ENCODE measurements at places on chromosomes 4 and X.

GRCh38 chr4:183984566-183984965, 79.5 kb downstream of the STOX2 start:
- DNase-seq = no peak

GRCh38 chr4:56409511-56410090, 22.3 kb upstream of the AASDH start:
- DNase-seq = no peak

GRCh38 chr4:141999446-142000143, 363.2 kb downstream of the IL15 start:
- DNase-seq = no peak

GRCh38 chrX:1477801-1478458, 25.2 kb upstream of the ASMTL start:
- no peak for DNase-seq

DNA sequence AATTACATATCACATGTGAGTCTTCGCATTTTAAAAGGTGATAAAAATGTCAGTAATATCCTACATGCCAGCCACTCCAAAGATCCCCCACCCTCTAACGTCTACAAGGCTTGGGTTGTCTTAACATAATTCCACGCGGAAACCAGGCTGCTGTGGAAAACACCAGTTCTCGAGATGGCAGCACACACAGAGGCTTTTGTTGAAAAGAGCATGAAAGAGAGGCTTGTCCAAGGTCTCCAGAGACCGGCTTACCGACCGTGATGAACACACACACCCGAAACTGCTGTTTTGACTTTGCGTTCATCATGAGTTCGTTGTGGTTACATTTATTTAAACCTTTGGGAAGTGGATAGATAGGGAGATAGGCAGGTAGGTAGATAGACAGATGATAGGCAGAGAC, 87.9 kb downstream of the CRLF2 start:
- no peak for DNase-seq

DNA sequence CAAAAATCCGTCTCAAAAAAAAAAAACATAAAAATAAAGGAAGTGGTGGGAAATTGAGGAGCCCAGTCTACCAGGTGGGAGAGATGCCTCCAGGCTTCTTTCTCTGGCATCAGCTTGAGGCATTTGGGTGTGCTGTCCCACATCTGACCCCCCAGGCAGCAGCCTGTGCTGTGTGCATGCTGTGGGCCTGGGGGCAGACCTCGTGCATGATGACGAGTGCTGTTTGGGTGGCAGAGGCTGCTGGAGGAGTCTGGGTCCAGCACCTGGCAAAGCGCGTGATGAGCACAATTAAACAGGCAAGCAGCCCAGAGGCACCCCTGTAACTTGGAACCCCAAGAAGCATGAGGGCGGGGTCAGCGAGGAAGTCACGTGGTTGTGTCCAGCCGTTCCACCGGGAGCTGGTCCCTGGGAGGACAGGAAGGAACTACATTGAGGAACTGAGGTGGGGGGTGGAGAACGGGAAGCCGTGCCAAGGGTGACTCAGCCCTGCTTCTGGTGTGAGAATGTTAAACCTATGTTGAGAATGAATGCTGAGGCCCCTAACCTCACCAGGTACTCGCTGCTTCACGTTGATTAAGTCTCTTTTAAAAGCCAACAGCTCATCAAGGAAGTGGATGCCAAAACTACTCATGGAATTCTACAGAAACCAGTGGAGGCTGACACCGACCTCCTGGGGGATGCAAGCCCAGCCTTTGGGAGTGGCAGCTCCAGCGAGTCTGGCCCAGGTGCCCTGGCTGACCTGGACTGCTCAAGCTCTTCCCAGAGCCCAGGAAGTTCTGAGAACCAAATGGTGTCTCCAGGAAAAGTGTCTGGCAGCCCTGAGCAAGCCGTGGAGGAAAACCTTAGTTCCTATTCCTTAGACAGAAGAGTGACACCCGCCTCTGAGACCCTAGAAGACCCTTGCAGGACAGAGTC, 6.1 kb downstream of the TACC3 start:
- no peak for DNase-seq

GRCh38 chr4:29734343-29735213, 985.6 kb upstream of the PCDH7 start:
- DNase-seq = no peak

DNA sequence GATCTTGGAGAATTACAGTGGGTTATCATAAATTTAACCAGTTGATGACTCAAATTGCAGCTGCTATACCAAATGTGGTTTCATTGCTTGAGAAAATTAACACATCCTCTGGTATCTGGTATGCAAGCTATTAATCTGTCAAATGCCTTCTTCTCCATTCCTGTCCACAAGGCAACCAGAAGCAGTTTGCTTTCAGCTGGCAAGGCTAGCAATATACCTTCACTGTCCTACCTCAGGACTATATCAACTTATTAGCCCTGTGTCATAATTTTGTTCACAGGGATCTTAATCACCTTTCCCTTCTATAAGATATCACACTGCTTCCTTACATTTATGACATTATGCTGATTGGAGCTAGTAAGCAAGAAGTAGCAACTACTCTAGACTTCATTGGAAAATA, 110.0 kb upstream of the GPC3 start:
- DNase-seq = no peak

- DNase-seq = no peak
These were observed 319.1 kb downstream of the PCDH19 start for GRCh38 chrX:100090931-100091330.

DNA sequence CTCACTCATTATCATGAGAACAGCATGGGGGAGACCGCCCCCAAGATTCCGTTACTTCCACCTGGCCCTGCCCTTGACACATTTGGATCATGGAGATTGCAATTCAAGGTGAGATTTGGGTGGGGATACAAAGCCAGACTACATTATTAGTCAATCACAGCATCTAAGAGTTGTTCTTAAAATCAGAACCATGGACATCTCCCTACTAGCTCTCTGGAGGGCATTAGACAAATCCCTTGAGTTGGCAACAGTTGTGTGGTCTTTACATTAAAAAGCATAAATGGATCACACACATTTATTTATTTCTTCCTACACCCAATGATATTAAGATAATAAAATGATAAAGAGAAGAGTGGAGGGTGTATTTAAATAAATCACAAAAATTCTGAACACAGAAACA, 262.8 kb upstream of the VCX start:
- no peak for DNase-seq

- DNase-seq = no peak
These were observed 173.6 kb upstream of the NUDT6 start for GRCh38 chr4:123096038-123096437.

DNA sequence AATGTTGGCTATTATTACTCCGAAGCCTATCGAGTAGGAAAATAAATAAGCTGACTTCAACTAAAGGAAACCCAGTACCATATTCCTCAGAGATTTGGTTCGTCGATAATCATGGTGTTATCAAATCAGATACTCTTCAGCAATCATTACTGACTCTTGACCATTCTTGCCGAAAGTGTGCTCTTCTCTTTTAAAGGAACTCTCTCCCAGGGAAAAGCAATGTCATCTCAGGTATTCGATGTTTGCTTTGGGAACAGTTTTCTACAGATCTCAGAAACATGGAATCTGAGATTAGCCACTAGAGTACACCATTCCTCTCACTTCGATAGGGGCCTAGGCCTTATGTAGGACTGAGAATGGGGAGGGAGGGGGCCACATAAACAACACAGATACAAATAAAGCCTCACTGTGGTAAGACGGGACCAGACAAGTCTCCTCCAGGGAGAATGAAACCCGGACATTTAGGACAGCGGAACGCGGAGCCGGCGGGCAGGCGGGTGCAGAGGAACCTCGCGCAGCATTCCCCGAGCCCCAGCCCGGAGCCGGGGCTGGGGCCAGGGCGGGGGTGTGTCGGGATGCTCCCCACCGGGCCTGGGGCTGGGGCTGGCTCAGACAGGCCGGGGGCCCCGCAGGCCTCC, 581 bp downstream of the DNAJB14 start:
- no peak for DNase-seq

DNA sequence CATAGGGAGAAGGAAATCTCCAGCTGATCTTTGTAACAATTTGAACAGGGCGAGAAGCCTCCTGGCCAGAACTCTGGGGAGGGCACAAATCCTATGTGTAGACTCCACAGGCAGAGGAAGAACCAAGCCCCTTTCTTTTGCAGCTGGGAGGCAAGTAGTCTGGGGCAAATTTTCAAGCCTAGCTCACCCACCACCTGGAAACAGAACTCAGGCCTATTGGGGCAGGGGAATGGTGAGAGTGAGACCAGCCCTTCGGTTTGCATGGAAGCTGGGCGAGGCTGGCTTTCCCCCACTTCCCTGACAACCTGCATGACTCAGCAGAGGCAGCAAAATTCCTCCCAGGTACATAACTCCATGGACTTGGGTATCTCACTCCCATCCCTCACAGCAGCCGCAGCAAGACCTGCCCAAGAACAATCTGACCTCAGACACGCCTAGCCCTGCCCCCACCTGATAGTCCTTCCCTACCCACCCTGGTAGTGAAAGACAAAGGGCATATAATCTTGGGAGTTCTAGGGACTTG, 138.2 kb downstream of the EMCN start:
- no peak for DNase-seq

- no peak for DNase-seq
These were observed 8.3 kb upstream of the SASH3 start for GRCh38 chrX:129771266-129771995.

GRCh38 chr4:141215030-141215429, 5.7 kb upstream of the ZNF330 start:
- no peak for DNase-seq

DNA sequence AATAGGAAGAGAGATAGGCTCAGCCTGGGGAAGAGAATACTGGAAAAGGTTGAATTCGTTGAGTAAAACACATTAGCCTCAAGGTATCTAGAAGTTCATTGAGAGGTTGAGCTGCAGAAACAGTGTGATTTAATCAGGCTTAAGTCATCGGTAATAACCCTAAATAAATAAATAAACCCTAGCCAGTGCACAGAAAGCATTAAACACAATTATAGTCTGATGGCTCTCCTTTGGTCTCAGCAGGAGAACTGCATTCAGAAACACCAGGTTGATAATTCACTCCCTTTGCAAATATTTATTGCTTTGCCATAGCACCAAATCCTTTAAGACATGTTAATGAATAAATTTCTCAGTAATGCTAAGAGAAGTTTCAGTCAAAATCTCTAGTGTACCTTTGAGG, 9.6 kb downstream of the DCX start:
- no peak for DNase-seq

DNA sequence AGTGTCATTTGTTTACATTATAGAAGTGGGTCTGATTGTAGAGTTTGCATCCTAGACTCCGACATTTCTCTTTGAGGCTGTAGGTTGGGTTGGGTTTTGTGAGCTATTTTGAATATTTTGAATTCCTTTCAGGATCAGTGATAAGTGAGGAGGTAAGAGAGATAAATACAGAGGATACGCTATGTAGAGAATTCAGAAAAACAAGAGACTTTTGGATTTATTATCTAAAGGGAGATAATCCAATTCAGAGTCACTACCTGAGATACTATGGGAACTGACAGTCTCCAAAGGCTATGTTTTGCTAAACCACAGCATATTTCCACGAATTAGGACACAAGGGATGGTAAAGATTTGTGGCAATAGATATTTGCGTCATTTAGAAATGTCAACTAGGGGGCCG, 16.9 kb upstream of the RAP2C start:
- DNase-seq = no peak

GRCh38 chr4:73731968-73732610, 8.3 kb upstream of the CXCL8 start:
- no peak for DNase-seq

DNA sequence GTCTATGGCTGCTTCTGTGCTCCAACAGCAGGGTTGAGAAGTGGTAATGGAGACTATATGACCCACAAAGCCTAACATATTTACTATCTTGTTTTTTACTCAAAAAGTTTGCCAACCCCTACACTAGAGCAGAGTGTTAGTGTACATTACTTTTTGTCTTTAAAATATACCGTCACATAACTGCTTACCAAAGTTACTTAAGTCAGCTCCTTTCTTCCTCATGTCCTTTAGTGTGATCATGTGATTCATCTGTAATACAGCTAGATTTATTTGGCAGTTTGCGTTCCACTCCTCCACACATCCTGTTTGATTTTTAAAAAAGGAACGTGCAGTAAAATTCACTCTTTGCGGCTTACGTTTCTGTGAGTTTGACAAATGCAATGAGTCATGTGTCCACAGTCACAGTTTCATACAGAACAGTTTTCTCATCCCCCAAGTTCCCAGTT, 162.4 kb upstream of the GPRIN3 start:
- no peak for DNase-seq

DNA sequence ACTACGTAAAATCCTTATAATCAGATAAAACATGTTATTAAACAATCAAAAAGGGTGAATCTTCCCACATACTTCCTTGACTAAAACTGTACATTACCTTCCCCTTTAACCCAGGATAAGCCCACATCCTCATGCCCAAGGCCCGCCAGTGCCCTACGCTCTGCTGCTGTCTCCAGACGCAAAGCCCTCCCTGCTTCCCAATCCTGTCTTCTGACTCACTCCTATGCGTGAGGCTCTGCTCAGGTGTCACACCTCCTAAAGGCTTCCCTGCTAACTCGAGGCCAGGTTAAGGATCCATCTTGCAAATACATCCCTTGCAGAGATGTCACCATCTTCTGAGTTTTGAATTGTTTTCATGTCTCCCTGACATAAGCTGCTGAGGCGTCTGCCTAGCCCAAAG, 61.6 kb downstream of the STX18 start:
- no peak for DNase-seq

GRCh38 chr4:139665690-139666529, at the start of gene MGST2:
Gene MGST2, plus strand, starts transcription at chr4:139665819. Its CDS starts 201 bp downstream, at chr4:139666020.
- DNase-seq = peak; percentile 49

DNA sequence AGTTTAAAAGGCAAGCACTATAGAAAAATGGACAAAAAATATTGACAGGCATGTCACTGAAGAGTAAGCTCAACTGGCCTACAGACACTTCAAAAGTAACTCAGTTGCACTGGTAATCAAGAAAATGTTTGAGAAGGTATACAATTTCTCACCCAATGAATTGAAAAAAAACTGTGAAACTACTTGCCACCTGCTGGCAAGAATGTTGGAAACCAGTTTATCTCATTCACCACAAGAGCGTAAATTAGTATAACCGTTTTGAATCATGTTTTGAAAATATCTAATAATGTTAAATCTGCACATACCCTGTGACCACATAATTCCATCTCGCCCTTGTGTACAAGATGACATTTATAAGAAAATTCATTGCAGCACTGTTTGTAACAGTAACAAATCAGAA, 31.7 kb downstream of the TXK start:
- DNase-seq = no peak

GRCh38 chrX:49960061-49960460, 37.7 kb downstream of the CLCN5 start:
- no peak for DNase-seq

DNA sequence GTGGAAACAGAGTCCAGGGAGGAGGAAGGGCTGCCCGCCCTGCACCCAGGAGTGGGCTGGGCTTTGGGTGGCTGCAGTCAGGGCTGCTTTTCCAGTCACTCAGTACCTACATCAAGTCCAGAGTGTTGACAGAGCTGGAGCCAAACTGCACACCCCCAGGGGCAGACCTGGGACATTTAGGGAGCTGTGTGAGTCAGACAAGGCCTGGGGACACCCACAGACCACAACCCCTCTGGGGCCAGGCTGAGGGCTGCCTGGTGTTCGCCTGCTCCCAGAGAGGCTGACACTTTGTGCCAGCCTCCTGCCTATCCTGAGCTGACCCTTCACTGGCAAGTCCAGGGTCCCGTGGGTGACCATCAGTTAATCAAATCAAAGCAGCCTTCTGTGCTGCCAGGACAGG, 240.0 kb downstream of the BCOR start:
- DNase-seq = no peak

- no peak for DNase-seq
These were observed 41.3 kb upstream of the MTM1 start for GRCh38 chrX:150527108-150527507.

- DNase-seq = no peak
These were observed 377.3 kb downstream of the GASK1B start for GRCh38 chr4:157795495-157795894.

All from DMS79 (cell line).